ENCODE measurements at places on chromosomes 16 and 17.

- DNase-seq: no peak
Observed at GRCh38 chr16:67917140-67917851, 14.4 kb downstream of the CTRL start.

- DNase-seq: no peak
Observed at GRCh38 chr17:54353789-54354525, 531.2 kb downstream of the KIF2B start.

DNA sequence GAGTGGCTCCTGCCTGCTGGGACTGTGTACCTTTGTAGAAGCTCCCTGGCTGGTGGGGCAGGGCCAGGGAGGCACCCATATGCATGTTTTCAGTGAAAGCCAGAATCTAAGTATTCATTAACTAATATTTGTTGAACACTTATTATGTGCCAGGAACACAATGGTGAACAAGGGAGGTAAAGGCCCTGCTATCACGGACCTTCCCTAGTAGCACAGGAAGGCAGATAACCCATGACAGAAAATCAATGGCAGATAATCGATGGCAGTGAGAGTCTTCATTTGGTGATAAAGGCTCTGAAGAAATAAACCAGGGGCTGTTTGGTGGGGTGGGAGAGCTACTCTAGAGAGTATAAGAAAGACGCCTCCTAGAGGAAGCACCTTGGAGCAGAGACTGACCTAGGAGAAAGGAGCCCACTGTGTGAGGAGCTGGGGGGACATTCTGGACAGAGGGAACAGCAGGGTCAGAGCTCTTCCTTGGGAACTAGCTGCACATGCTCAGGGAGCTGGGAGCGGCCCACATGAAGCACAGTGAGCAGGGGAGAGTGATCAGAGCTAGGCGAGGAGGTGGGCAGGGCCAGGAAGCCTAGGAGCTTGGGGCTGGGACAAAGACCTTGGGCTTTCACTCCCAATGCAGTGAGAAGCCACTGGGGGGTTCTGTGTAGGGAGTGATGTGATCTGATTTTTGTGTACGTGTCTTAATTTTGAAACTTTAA lies 78.5 kb downstream of the SPECC1 start:
- DNase-seq: no peak

DNA sequence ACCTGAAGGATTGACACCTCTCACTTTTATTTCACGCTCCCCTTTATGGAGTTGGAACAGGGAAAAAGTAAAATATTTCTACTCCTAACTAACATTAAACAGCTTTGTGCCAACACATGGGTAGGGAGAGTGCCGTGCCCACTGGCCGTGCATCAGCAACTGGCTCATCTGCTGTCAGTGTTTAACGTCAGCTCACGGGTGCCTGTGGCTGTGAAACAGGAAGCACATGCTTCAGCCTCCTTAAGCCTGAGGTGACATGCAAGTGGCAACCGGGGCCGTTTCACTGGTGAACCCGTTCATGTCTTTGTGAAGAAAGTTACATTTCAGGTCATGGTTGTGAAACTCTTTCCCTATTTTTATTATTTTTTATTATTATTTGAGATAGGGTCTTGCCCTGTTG lies 3.2 kb downstream of the SPG7 start:
- DNase-seq: no peak

- DNase-seq: no peak
Observed at GRCh38 chr17:57521606-57522005, 223.5 kb downstream of the CCDC182 start.

Measured in neural progenitor cell (in vitro differentiated cells).